Stimulated activated CD4-positive, alpha-beta T cell treated with anti-CD3 and anti-CD28 coated beads, Interleukin-4, amount 100 ng/mL, for 48 hours (primary cell): ENCODE measurements at places on chromosomes 13 and 19.
A peak's percentile ranks its signal among the peaks of the same experiment; 100 is the strongest.

DNA sequence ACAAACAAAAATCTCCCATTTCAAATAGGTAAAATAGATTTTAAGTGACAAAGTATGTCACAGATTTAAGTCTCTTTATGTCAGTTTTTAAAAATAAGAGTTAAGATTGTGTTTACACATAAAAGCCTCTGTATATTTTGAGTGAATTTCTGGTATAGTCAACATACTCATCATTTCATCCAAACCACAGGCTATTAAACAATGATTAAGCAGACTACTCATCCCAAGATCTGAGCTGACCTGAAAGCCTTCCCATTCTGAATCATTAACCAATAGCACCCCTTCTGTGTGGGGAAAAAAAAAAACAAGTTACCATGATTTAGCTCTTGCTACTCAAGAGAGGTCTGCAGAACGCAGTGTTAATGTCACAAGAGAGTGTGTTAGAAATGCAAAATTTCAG lies 284.4 kb upstream of the NBEA start:
- no peak for DNase-seq

DNA sequence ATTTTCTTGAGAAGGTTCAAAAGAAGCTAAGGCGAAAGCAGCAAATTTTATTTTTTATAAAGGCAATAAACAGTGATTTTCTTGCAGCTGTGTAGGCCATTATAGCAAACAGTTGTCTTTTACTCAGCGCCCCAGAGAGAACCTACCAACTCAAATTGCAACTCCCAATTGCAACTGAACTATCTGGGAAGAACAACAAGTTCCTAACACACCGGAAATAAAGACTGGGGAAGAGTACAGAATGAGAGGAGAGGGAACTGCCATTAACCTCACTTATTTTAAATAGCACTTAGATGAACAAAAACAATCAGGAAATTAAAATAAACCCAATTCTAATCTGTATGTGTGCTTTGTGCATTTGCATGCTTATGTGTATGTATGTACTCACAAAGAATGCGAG lies 171.1 kb downstream of the KCTD12 start:
- DNase-seq: no peak

DNA sequence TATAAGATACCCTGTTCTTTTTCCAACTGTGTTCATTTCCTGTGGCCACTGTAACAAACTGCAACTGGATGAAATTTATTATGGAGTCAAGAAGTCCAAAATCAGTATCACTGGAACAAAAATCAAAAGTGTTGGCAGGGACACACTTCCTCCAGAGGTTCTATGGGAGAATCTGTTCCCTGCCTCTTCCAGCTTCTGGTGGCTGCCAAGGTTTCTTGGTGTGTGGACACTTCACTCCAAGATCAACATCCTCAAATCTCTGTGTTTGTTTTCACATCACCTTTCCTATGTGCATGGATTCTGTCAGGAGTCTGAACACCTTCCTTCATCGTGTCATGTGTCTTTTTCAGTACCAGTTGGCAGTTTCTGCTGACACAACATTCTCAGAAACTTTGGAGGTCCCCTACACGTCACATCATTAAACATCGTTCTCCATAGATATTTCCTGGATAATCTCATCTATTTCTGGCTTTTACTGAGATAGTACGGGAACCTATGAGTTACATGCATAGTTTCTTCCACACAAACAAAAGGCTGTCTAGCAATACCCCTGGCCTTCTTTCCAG lies 15.2 kb upstream of the EFNB2 start:
- no peak for DNase-seq

- peak; percentile 76 for DNase-seq
These were observed 18.5 kb downstream of the SLC27A1 start for GRCh38 chr19:17488593-17489391.

GRCh38 chr13:44865722-44866410 lies 123.4 kb downstream of the NUFIP1 start:
- DNase-seq: no peak

DNA sequence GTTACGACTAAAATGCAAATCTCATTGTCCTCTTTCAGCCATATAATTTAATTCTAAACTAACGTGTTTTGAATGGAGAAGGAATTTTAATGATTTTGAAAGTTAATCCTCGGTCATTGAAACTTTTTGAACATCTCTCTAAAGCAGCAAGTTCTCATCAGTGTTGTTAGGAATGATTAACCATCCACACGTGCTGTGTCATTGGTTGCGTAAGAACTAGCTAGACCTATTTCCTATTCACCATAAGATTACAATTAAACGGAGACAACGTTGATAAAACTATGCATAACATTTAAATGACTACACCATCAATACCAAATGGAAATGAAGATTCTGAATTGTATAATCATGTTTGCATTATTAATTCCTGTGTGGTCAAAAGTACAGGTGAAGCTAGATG lies 155.6 kb upstream of the IRS2 start:
- no peak for DNase-seq

- DNase-seq: no peak
These were observed 34.1 kb downstream of the PSG5 start for GRCh38 chr19:43152214-43152613.

DNA sequence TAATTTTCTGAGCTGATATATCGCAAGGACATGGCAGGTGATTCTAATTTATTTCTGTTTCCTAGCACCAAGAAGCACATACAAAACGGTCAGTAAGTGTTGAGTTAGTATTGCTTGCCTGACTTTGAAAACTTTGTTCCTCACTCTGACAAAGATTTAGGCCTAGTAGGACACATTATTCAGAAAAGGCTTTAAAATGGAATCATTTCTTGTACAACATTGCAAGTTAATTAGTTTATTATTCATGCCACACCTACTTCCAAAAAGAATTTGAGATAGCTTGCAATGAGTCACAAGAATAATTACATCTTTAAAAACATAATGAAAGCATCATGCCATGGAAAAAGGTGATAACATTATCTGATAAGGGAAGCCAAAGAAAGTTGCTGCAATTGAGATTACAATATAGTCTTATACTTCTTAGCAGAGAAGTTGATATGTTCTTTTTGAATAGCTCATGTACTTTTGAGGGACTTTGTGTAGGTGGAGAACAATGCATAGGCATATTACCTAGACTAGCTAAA lies 474.2 kb downstream of the KLF5 start:
- no peak for DNase-seq

- DNase-seq: no peak
These were observed 100.5 kb upstream of the TEX29 start for GRCh38 chr13:111219950-111220349.

DNA sequence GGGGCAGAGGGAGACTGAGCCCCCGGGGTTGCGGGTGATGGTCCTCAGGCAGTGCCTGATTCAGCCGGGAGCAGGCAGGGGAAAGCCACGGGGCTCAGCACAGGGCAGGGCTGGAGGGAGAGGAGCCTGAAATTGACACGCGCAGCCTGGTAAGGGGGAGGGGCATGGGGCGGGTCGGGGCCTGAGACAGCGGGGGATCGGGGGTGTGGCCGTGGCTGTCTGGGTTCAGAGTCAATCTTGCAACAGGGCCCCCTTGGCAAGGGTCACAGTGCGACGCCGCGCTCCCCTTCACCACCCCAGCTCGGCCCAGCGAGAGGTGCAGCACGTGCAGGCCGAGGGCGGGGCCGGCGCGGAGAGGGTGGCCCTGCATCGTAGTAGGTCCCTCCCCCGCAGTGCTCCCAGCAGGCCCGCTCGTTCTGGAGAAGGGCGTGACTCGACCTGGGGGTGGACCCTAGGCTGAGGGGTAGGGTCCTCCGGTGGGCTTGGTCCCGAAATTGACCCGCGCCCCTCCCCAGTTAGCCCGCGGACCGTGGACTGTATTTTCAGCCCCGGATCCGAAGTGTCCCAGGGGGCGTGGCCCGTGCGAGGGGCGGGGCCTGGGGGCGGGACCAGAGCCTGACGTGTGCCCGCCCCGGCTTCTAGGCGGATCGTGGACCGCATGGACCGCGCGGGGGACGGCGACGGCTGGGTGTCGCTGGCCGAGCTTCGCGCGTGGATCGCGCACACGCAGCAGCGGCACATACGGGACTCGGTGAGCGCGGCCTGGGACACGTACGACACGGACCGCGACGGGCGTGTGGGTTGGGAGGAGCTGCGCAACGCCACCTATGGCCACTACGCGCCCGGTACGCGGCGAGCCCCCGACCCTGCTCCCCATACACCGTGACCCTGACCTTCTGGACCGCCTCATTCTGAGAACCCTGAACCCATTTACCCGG lies 6.0 kb downstream of the RCN3 start:
- DNase-seq: peak; percentile 79

- DNase-seq: no peak
These were observed 59.4 kb downstream of the CCNE1 start for GRCh38 chr19:29871143-29871542.

- no peak for DNase-seq
These were observed 41.4 kb downstream of the ZNF333 start for GRCh38 chr19:14731200-14731599.

DNA sequence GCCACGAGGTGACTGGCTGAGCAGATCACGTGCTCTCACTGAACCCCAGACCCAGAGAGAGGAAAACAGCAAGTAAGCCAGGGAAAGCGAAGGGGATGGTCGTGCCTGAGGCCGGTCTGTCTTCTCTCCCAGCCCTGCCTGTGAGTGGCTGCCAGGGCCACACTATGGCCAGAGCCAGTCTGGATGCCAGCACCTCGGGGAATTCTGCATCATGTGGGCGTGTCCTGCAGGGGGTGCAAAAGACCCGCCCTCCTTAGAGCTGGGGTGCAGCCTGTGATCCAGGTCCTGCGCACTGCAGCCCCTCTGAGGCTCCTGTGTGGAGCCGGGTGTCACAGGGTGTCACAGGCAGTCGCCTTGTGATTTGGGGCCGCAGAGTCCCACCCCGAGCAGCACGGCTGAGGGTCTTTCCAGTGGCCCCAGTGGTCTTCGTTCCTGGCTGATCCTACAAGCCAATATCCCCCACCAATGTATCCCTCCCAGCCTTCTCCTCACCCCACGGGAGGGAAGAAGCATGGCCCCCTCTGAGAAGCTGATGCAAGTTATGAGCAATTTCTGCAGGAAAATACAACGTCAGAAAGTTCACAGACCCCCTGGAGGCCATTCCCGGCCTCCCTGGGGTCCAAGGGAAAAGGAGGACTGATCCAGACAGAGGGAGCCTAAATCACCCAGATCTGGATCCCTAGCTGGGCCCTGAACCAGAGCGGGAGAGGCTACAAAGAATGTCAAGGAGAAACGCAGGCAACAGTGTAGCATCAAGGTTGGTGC lies 7.7 kb downstream of the PPP1R12C start:
- DNase-seq: no peak

GRCh38 chr19:13588957-13589833 lies 82.9 kb upstream of the CACNA1A start:
- DNase-seq: peak; percentile 83

DNA sequence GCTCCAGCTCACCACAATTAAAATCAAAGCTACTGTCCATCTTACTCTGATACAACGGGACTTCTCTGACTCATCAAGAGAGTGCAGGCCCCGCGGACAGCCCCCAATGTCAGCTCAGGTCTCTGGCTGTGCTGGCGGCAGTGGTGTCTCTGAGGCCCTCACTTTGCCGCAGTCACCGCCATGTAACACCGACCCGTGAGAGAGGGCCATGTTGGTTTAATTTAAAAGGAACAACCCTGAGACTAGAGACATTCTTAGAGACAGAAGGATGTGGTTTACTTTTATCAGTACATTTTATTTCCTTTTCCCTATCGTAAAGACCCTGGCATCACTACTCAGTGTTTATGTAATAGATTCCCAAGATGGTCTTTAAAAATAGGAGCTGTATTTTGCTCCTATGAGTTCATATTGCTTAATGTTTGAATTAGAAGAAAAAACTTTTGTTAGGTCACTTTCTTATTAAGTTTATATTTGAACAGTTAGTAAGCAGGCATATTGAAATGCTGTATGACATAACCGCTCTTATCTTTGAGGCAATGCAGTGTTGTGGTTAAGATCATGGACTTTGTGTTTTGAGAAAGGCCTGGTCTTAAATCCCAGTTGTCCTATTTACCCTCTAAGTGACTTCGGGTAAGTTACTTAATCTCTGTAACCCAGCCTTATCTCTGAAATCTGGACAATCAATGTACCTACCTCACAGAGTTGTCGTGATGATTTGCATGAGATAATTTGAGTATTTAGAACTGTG lies 23.4 kb downstream of the DGKH start:
- no peak for DNase-seq

DNA sequence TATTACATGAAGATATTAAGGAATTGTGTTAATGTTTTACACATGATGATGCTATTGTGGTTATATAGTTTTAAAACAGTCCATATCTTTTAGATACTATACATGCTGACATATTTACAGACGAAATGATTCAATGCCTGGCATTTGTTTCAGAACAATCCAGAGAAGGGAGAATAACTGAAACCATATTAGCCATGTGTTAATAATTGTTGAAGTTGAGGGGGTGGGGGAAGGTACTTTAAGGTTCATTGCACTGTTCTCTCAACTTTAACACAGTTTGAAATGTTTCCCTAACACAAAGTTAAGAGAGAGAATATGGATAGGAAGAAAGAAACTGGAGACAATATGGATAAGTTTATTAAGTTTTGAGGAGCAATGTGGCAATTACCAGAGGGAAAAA lies 5.8 kb downstream of the CRYL1 start:
- no peak for DNase-seq
